ENCODE measurements at places on chromosomes 3 and 15.

GRCh38 chr15:52790941-52791751, 1.0 kb upstream of the ONECUT1 start:
- no peak for DNase-seq

DNA sequence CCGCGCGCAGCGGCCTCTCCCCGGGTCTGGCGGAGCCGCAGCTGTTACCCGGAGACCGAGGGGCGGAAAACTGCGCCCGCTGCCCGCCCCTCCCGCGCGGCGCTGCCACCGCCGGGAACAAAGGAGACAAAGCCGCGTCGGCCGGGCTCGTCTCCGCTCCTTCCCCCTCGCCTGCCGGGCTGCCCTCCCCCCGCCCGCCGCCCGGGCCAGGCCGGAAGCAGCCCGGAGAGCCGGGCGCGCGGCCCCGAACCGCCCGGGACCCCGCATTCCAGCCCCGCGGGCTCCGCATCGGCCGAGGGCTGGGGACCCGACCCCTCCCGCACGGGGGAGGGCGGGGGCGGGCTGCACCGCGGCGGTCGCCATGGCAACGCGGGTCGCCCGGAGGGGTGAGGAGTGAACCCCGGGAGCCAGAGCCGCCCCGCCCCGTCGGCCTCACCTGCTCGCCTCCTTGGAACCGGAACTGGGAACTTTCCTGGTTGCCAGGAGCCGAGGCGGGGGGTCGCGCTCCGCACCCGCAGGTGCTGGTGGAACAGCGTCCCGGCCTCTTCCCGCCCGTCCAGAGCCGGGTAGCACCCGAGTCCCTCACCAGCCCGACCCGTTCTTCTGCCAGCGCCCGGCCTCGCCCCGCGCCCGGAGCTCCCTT, 448 bp downstream of the PLXNB1 start:
- no peak for DNase-seq

GRCh38 chr3:113065336-113065735, 74.6 kb downstream of the GTPBP8 start:
- no peak for DNase-seq

- DNase-seq = no peak
Observed at GRCh38 chr15:74787251-74788041, 5.6 kb downstream of the CSK start.

GRCh38 chr3:25589104-25589782, 75.5 kb downstream of the TOP2B start:
- DNase-seq = no peak

DNA sequence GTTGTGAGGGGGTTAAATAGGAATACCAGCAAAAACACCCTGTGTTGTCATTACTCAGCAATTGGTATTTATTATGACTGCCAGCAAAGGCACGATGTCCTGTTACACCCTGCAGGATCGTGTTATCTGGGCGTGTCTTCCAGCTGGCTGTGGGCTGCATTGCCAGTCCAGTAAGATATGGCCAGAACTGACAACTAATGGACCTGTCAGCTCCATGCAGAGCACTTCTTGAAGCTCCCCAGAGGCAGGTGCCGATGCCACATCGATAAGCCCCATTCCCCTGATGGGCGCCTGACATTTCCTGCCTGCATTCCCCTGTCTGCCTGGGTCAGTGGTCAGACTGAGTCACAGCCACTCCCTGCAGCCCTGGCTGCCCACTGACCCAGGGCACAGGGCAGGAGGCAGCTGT, 79.7 kb upstream of the RASGRF1 start:
- DNase-seq = no peak

DNA sequence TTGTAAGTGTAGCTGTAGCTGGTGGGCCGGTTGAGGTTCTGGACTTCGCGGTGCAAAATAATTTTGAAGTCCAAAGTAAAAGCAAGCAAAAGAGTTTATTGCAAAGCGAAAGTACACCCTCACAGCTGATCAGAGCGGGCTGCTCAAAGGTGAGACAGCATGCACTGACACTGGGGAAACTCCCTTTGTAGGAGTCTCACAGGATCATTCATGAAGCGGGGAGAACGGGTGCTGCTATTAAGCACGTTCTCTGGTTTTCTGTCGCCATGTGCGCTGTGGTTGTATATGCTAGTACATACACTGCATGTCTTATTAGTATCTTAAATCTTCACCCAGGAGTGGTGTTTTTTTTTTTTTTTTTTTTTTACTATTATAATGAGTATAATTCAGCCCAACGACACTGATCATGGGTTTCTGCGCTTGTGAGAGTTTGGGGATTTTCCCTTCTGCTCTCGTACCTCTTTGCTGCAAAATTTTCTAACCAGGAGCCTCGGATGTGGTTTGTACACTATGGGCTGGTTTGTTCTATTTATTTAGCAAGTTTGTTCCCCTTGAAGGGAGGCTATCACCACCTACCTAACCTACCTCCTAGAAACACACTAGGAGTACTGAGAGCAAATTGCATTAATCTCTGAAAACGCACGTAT, 1.4 kb upstream of the AP4E1 start:
- DNase-seq = no peak

DNA sequence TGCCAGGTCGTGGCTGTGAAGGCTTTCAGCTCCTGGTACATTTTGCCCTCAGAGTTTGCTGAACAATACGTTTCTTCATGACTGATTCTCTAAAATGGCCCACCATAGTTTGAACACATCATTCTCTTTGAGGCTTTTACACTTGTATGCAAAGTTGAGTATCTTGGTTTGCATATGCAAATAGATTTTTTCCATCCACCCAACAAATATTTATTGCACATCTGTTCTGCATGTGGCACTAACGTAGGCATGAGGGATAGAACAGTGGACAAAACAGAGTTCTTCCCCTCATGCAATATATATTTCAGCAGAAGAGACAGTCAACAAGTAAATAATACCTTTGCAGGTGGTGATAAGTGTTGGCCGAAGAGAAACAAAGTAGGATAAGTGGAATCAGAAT, 55.2 kb downstream of the KAT2B start:
- no peak for DNase-seq

DNA sequence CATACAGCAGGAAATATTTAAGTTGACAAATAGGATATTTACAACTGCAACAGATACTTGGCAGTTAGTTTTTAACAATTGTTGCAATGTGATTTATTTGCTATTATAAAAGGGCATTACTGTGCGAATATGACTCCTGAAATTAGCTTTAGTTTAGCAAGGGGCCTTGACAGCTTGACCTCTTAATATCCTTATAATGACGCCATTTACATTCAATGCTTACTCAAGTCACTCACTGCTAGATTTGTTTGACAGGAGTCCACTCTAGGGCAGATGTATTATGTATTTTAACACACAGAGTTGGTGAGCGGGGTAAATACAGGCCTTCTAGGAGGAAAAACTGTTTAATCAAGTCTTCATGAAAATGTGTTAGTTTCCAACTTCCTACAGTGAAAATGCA, 58.1 kb upstream of the C15orf61 start:
- no peak for DNase-seq

- peak; percentile 71 for DNase-seq
Observed at GRCh38 chr3:139689122-139689521, 11.3 kb upstream of the NMNAT3 start.

- no peak for DNase-seq
Observed at GRCh38 chr3:72969766-72970165, 26.8 kb upstream of the PPP4R2 start.

DNA sequence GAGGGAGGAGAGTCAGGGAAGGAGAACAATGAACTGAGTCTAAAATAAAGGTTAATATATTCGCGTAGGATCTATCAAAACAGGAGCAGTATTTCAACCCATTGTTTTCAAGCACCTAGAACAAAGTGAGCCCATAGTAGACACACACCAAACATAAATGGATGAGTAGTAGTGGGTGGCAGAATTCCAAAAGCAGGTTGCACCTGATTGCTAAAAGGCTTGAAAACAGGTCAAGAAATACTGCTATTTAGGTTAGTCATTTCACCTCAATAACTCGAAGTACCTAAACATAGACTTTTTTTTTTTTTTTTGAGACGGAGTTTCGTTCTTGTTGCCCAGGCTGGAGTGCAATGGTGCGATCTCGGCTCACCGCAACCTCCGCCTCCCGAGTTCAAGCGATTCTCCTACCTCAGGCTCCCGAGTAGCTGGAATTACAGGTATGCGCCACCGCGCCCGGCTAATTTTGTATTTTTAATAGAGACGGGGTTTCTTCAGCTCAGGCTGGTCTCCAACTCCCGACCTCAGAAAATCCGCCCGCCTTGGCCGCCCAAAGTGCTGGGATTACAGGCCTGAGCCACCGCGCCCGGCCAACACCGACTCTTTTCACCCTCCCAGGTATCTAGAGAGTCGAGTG, 855 bp upstream of the ABHD5 start:
- DNase-seq = no peak

DNA sequence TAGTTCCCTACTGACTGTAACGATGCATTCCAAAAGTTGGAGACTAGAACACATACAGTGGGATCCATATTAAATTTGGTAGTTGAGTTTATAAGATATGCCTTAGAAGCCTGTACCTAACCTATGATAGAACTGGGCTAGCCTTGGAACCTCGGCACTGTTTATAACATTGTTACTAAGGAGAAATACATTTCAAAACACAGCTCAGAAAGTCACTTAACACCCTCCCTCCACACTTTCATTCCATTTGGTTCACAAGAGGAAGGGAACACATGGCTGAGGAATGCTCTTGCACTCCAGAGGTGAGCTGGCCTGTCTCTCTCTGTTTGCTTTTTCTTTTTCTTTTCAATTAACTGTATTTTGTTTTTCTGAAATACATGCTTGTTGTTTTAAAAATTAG, 48.7 kb upstream of the TSC22D2 start:
- no peak for DNase-seq

GRCh38 chr3:44981751-44982150, 5.7 kb downstream of the EXOSC7 start:
- DNase-seq = no peak

DNA sequence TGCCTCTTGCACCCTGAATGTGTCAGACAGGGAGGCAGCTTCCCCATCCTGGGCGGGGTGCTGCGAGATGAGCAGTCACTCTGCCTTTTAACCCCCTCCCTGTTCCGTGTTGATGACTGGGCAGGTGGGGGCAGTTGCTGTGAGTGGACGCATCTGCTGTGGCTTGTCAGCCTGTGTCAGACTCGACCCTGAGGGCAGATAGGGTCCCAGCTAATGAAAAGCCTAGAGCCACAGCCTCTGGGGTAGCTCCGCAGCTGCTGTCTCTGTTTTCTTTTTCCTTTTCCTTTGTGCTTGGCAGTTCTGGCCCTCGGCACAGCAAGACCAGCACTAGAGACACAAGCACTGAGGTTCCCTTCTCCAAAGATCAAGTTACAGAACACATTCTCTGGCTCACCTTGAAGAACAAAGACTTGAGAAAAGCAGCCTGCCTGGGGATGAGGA, 43.0 kb upstream of the GLCE start:
- no peak for DNase-seq

GRCh38 chr15:52114261-52115055, 1.9 kb upstream of the BCL2L10 start:
- DNase-seq = no peak

GRCh38 chr15:69836526-69837230, 261.0 kb downstream of the TLE3 start:
- DNase-seq = no peak

- DNase-seq = no peak
Observed at GRCh38 chr3:54358316-54358715, 236.0 kb downstream of the CACNA2D3 start.

DNA sequence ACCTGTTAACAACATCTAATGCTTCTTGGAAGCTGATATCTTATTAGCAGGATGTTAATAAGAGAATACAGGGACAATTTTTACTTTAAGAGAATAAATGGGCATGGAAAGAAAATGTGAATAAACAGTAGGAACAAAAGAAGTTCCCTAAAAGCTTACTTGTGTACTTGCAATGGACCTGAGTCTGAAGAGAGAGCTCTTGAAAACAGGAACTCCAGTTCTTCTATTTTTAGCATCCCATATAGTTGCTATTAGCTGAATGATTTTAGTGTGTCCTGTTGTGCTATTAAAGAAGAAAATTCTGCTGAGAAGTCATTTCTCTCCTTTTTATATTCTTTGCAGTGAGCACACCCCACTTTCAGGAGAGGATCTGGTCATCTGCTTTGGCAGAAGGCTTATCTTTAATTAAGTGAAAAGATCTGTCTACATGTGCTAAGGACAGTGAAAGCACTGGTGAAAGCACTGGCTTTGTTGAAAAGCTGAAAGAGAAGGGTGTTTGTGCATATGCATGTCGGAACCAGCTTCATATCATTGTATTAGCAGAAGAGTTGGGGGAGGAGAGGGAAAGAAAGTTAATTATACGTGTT, 1.4 kb upstream of the ST3GAL6 start:
- DNase-seq = no peak

- DNase-seq = no peak
Observed at GRCh38 chr3:56796996-56797395, 4.8 kb downstream of the ARHGEF3 start.

GRCh38 chr3:18635215-18635614, 210.1 kb upstream of the SATB1 start:
- no peak for DNase-seq

DNA sequence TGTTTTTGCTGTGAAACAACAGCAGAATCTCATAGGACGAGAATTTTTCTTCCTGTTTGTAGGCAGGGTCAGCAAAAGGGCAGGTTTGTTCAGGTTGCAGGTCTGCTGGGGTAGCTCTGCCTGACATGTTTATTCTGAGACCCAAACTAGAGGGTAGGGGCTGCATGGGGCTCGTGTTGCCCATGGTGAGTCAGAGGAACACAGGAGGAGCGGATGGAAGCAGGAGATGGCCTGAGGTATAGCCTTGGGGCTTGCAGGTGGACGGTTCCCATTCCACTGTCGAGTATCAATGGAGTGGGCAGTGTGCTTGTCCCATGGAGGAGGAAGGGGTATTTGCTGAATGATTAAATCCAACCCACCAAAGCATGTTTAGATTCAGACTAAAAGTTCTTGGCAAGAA, 138.9 kb downstream of the APBA2 start:
- no peak for DNase-seq

GRCh38 chr3:79113876-79114275, 653.9 kb downstream of the ROBO1 start:
- no peak for DNase-seq

DNA sequence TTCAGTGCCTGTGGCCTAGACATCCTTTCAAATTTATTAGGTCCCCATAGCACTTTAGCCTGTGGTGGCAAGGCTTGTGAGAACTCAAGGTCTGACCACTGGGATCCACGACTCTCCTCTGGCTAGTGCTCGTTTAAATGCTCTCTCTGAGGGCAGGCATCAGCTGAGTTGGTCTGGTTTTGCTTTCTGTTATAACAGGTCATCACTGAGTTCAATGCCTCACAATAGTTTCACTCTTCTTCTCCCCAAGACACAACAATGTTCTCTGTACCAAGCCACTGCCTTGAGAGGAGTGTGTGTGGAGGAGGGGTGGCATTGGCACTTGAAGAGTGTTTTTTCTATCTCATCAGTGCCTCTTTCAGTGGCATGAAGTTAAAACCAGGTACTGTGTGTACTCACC, 7.6 kb downstream of the OR5K4 start:
- DNase-seq = no peak

Data from NCI-H1436 treated with DMSO at 0.1 percent for 48 hours (cell line).